RWPE1 (cell line): ENCODE measurements at places on chromosomes 7 and 10.

- DNase-seq, result no peak
Observed at GRCh38 chr10:49457686-49458085, 61.8 kb upstream of the DRGX start.

GRCh38 chr7:90453259-90453891 lies 16.1 kb upstream of the PTTG1IP2 start:
- no peak for DNase-seq

- DNase-seq, result no peak
Observed at GRCh38 chr7:155755026-155755425, 57.2 kb downstream of the SHH start.

DNA sequence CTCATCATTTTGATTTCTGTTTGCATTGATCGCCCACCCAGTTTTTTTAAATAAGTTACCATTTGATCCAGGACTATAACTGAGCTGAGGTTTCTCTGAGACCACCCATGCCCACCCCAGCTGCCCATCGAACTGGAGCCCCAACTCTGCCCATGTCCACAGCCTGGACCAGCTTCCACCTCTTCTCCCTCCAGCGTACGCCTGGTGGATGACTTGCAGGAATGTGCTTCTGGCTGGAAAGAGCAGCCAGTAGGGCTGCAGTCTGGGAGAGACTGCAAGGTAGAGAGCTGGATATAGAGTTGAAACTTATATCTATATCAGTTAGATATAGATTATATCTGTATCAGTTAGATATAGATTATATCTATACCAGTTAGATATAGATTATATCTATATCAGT lies 25.8 kb upstream of the LRRC18 start:
- DNase-seq, result no peak

DNA sequence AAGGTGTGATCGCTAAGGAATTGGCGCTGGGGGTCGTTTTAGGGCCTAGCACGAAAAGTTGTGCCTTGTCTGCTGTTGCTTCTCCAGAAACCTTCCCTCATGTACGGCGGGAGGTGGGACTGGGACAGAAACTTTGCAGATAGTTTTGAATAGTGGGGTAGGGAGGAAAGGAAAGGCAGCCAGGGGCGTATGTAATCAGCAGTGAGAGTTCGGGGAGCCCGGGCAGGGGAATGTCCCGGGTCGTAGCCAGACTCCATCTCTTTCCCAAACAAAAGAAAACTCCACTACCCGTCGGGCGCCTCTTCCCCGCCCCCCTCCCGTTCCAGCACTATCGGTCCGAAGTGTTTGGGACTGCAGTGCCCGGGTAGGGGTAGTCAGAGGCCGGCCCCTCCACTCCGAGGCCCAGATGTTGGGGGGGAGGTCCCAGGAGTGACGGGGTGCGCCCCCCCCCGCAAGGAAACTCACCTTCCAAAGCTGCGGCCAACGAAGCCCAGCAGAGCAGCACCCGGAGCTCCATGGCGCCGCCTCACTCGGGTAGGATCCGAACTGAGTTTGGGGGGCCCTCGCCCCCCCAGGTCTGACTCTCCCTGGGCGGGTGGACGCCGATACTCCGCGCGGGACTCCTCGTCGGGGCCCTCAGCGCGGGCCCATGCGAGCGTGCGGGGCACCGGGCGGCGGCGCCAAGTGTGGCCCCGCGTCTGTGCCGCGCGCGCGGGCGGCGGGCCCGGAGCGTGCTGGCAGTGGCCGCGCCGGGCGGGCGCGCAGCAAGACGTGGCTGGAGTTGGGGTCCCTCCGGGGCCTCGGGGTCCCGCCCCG lies 601 bp downstream of the EPHB4 start:
- no peak for DNase-seq

GRCh38 chr7:38858259-38858884 lies 50.6 kb downstream of the VPS41 start:
- DNase-seq, result peak; percentile 26

DNA sequence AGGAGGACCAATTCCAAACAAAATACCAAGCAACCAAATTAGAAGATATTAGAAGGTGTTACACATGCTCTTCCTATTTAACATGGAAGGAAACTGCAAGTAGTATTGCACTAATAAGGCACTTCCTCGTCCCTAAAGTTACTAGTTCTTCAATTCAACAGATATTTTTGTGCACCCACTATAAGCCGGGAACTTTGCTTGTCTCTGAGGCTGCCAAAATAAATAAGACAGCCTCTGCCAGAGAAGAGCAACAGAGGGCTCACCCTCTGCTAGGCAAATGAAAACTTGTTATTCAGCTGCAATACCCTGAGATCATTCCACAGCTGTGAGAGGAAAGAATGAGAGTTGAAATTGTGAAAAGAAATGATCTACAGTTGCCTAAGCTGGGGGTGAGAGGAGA lies 37.4 kb upstream of the GSAP start:
- DNase-seq, result no peak

- no peak for DNase-seq
Observed at GRCh38 chr10:60446851-60447250, 57.2 kb upstream of the ANK3 start.

GRCh38 chr10:1270906-1271305 lies 214.7 kb downstream of the WDR37 start:
- DNase-seq, result no peak
